ENCODE measurements at places on chromosomes 7 and 10.

- DNase-seq: no peak
These were observed 14.0 kb downstream of the RBM20 start for GRCh38 chr10:110657973-110658691.

- no peak for DNase-seq
These were observed 101.7 kb downstream of the MGMT start for GRCh38 chr10:129568583-129569344.

GRCh38 chr10:15351099-15351820, 19.8 kb downstream of the FAM171A1 start:
- DNase-seq: no peak

GRCh38 chr10:58372607-58373441, 12.4 kb upstream of the TFAM start:
- DNase-seq: no peak

DNA sequence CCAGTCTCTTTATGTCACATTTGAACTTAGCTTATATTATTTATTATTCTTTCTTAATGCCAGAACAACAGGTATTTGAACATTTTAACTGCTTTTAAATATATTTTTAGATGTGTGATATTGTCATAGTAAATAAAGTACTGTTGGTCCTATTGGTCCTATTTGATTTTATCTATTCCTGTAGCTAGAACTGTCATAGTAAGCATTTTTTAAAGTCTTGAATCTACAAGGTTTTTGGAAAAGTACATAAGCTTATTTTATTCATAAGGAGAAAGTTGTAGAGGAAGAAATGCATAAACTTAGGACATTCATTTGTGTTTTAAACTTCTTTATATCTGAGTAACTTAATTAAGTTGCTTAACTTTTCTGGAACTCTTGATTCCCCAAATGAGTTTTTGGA, 136.0 kb downstream of the PHF14 start:
- no peak for DNase-seq

DNA sequence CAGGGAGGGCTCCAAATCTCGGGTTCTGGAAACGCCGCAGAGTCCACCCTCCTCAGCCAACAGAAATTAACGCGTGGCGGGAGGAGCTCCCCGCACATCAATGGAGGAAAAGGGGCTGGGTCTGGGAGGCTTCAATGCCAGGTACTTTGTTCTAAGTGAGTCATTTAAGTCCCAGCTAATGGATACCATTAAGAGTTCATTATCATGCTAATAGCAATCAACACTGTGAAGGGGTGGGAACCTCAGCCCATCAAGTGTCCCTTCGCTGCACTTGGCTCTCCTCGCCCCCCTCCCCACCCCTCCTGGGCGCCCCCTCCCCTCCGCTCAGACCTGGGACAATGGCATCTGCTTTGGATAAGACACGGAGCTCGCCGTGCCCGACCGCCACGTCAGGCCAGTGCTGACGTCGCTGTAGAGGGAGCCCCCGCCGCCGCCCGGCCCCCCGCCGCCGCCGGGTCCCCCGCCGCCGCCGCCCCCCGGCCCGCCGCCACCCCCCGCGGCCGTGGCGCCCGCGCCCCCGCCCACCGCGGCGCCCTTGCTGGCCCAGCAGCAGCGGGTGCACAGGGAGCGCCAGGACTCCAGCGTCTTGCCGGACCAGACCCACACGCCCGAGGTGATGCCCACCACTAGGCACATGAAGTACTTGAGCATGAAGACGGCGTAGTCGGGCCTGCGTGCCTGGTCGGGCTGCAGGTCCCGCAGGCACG, 2.9 kb downstream of the FZD8 start:
- DNase-seq: no peak

GRCh38 chr7:150716939-150717338, 526 bp downstream of the GIMAP1 start:
- no peak for DNase-seq

DNA sequence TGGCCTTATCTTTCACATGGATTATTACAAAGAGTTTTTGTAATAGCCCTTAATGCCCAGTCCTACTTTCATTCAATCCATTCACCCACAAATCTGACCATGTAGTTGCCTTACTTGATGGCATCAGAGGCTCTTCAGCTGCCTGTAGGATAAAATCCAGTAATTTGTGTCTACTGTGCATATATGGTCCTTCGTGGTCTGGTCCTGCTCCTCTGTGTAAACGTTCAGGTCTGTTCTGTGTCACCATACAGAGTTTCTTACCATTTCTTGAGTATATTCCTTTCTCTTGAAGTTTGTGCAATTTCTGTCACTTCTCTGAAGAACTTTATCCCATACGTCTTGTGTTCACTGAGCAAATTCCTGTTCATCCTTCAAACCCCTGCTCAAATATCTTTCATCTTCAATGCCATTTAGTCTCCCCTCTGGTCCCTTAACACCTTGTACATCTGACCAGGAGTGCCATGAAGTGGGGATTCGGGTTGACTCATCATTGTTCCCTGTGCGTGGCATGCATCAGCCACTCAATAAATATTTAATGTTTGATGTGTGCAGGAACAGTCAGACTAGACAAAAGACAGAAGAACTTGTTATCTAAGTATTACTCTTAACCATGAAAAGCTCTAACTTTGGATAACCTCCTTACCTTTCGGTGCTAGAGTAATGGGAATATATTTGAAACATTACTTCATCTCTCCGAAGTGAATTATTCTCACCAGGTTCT, 98.6 kb upstream of the RPA3 start:
- no peak for DNase-seq

DNA sequence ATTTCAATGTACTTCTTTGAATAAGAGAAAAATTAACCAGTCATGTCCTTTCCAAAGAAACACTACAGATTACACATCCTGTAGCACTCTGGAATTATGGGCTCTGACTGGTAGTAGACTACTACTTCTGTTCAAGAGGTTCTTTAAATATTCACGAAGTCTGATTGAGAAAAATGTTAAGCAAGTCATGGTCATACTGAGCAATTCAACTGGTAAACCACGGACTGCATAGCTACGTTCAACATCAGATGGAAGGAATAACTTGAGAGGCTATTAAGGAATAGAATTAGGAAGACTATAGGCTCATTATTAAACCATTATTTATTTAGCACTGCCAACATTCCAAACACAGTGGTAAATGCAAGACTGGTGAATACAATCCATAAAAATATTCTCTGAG, 160.8 kb downstream of the IMMP2L start:
- no peak for DNase-seq

All from activated naive CD4-positive, alpha-beta T cell treated with anti-CD3 and anti-CD28 coated beads, Interleukin-2, amount 50 U/mL, for 16 hours (primary cell).